ENCODE measurements at places on chromosomes 6 and 20.
A peak's percentile ranks its signal among the peaks of the same experiment; 100 is the strongest.

DNA sequence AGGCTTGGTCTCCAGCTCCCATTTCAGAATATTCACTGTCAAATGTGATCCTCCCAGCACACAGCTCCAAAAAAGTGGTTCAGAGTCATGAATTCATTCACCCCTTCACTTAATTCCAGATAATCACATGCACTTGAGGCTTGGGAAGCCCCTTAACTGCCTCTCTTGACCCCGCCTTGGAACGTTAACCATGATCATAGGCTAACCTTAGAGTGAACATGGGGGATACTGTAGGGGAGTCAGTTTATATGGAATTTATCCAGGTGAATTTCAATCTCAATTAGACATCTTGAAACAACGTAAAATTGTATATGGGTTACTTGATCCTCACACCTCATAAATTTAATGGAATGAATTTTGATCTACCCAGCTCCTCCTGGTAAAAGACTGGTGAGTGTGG, 346.8 kb upstream of the ARID1B start:
- DNase-seq = no peak

- DNase-seq = no peak
These were observed 67.4 kb downstream of the TMEM170B start for GRCh38 chr6:11604836-11605506.

DNA sequence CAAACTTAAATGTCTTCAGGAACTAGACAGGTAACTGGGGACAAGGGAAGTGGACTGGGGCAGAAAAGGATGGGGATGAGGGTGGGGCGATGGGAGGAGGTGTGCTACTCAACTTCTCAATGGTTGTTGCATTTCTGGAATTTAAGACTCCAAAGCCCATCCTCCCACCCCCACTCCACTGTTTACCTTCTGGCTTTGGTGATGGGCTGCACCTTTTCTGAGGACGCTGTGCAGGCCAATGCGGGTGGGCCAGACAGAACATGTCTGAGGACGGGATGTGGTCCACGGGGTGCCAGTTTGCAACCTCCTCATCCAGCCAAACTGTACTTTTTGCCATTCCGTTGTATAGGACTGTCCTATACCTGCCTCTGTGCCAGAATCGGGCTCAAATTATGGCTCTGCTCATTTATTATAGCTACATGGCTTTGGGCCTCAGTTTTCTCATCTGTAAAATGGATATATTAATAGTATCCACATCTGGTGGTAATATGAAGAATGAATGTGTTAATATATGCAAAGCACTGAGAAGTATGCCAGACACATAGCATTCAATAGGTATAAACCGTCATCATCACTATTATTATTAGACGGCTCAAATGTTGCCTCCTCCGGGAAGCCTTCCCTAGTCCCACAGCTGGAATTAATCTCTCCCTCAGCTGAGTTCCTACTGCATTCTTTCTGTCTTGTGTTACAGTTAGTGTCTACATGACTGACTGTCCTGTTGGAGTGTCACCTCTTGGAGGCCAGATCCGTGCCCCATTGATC, 31.0 kb upstream of the VEGFA start:
- no peak for DNase-seq

- DNase-seq = no peak
These were observed 1.5 kb upstream of the SLC2A4RG start for GRCh38 chr20:63737945-63738686.

GRCh38 chr20:59087829-59088433, 45.3 kb upstream of the PRELID3B start:
- peak; percentile 70 for DNase-seq

GRCh38 chr6:112927641-112928320, 580.7 kb downstream of the RFPL4B start:
- no peak for DNase-seq

- DNase-seq = no peak
These were observed 16.3 kb upstream of the SERPINB9 start for GRCh38 chr6:2919401-2919800.

- peak; percentile 58 for DNase-seq
These were observed 34.0 kb downstream of the VEGFA start for GRCh38 chr6:43803783-43804549.

DNA sequence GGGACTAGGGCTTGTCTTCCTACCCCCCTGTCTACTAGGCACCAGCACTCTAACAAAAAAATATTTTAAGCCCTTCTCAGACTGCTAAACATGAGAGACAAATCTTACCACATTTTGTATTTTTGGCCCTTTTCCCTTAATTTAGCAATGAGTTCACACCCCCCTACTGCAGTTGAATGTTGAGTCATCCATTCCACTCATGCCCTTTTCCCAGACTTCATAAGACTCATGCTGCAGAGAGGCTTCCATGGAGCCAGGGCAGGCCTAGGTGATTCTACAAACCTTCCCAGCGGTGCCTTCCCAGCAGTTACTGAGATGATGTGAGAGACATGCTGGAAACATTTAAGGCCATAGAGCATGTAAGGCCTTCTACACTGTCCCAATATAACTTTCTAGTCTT, 53.9 kb downstream of the PXDC1 start:
- no peak for DNase-seq

- DNase-seq = no peak
These were observed 137.5 kb upstream of the BACH2 start for GRCh38 chr6:90434094-90434493.

- DNase-seq = peak; percentile 38
These were observed 100.2 kb downstream of the PERP start for GRCh38 chr6:138007014-138007472.

Measured in PC-9 (cell line).